ENCODE measurements at places on chromosomes 3 and 15.

DNA sequence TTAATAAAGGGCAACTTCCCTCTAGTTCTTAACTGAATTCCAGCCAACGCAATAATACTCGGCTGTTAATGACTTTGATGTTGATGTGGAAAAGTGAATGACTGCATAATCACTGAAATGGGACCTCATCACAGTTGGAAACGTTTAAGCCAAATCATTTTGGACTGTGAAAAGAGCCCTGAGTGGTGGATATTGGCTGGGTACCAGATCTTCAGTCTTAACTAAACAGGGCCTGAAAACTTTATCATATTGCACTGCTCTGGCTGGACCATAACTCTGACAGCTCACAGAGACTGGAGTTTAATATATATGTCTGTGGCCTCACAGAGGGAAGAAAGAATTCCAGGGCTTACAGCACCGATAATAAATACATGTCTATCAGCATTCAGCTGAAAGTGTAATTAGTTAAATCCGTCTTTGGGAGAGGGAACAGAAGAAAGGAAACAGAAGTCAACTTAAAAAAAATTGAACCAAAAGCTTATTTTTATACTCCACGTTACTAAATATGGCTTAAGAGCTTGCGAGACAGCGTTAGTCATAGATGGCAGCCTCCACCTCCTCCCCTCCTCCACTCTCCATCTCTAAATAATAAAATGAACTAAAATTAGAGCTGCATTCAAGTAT is 222.3 kb upstream of the CDIN1 start:
- DNase-seq, result peak; percentile 73

- DNase-seq, result no peak
These were observed 6.6 kb upstream of the HESX1 start for GRCh38 chr3:57206423-57206822.

DNA sequence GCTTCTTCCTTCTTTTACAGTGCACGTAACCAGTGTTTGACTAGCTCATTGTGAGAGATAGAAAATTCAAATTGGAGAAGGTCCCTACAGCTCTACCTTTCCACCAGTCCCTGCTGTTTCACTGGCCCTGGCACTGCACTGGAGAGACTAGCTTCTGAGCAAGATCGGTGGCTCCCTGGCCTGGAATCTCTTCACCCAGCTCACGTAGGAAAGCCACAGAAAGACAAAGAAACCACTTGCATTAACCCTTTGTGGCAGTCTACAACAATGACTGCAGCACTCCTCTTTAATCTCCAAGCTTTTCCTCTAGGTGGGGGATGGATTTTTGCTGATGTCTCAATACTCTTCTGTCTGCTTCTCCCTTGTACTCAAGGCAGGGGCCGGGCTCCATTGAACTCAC is 155.9 kb downstream of the PEX5L start:
- no peak for DNase-seq

GRCh38 chr3:40337136-40338108 is 27.9 kb downstream of the EIF1B start:
- DNase-seq, result no peak

DNA sequence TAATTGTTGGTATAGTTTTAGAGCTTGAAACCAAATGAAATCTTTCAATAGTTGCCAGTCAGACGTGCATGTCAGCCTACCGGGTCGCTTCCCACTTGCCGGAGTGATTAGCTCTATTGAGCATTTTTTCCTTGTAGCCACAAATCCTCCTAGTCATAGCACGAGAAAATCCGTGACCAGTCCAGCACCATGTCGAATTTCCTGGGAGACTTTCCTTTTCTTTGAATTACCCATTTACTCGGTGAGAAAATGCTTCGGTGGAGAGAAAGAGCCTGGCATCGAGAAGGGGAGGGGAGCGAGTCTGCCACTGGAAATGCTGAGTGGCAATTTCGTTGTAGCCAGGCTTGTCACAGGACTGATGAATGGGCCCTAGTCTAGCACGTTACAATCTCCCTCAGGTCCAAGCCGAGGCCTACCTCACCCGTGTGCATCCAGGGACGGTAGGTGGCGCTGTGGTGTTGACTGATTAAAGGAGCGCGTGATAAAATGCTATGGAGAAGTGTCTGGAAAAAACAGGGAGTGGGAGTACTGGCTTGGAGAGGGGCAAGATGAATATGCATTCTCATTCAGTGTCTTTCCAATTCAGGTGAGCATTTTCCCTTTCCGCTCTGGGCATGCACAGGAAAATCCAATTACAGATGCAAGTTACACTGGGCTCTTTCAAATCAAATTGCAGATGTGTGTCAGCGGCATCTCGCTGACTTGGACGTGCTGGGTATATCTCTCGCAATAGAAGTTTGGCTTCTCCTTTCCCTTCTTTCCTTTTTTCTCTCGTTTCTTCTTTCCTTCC is 238.8 kb downstream of the EDEM1 start:
- peak; percentile 55 for DNase-seq
